ENCODE measurements at places on chromosomes 6 and 20.

DNA sequence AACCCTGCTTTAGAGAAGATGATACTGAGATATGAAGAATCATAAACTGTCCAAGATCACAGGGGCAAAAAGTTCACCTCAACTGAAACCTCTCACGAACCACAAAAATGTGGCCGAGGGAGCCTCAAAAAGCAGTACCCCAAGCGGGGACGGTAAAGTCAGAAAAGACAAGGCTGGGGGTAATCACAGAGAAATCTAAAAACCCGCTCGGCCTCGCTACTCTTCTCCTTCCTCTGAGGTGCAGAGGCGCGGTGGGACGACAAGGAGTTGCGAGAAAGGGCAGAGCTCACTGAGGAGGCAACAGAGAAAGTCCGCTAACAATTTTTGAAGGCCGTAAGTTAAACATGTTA lies 356 bp upstream of the IRAK1BP1 start:
- no peak for DNase-seq

DNA sequence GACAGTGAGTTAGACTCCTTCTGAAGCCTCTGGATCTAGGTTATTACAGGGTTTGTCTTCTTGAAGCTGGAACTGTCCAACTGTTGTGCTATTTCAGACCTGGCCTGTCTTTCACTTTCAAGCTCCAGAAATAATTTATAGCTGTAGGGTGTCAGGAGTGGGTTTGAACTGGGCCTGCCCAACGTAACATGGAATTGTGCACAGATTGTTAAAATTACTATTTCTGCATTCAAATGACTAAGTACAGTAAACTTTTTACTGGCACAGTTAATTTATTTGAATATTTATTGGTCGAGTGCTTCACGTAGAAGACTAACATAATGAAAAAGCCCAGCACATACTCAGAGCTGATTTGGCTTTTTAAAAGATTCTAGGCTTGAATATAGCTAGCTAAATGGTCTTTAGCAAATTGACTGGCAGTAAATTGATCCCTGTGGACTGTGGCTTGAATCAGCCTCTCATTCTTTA lies 74.3 kb downstream of the ARID1B start:
- no peak for DNase-seq

- peak; percentile 39 for DNase-seq
Measured at GRCh38 chr6:139027620-139028182, 844 bp upstream of the ABRACL start.

DNA sequence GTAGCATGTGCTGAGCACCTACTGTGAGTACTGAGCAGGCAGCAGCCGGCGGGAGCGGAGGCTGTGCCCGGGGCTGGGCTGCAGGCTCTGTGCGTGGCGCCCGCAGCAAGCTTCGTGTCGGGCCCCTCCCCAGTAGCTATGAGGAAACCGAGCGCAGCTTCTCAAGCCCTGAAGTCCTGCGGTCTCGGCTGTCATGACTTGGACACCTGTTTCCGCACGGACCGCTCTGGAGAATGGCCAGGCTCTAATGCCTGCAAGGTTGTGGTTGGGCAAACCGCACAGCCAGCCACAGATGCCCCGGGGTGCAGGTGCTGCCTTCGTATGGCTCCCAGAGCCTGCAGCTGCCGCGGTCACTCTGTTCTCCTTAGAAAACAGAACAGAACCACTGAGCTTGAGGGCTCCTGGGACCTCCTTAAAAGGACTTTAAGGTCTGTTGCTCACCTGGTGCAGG lies 33.7 kb downstream of the PYGB start:
- DNase-seq: peak; percentile 42

DNA sequence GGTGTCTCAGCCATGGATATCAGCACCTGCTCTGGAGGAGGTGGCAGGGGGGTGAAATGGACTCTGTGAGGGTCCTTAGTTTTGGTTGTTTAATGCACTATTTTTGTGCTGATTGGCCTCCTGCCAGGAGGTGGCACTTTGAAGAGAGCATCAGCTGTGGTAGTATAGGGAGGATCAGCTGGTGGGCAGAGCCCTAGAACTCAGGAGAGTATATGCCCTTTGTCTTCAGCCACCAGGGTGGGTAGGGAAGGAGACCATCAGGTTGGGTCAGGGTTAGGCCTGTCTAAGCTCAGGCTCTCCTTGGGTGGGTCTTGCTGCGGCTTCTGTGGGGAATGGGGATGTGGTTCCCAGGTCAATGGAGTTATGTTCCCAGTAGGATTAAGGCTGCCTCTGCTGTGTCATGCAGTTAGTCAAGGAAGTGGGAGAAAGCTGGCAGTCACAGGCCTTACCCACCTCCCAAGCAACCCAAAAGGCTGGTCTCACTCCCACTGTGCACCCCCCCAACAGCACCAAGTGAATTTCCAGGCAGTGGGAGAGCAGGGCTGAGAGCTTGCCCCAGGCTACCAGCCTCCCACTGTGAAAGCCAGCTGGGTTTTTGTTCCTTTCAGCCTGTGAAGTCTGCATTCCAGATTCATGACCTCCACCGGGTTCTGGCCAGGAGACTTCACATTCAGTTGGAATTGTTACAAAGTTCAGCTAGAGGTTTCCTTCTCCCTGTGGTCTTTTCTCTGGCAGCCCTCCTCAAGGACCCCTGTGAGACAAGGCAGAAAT lies 5.7 kb upstream of the OSTM1 start:
- no peak for DNase-seq
